ENCODE measurements at places on chromosomes 2 and 18. TPM values are rescaled to one million over a fixed set of nuclear protein-coding genes. Genes with fewer than 3 reads are reported as not detected.

The TMEM200C gene
- 1.3 TPM for total RNA-seq

The RESP18 gene
- total RNA-seq = not detected

The LRP1B gene
- 0.06 TPM for total RNA-seq

DNA sequence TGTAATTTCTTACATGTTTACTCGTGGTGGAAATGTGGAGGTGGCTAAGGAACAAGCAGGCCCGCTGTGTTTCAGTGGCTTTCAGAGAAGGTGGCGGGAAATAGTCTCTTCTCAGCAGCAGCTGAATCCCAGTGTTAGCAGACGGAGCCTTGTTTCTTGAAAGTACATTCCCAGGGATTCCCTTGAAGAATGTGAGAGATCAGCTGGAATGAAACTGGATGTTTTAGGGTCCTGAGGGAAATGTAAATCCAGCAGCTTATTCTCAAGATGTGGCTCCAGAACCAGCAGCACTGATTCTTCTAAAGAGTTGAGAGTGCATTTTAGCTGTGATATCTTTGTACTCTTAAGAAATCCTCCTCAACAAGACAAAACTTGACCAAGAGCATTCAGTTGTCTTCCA is 59.1 kb downstream of the CDC42EP3 start:
- H3K36me3 ChIP-seq = no peaks in the 10 kb centered on the region
- no peak overlapping the region for H3K27ac ChIP-seq
- H3K4me3 ChIP-seq = no peak overlapping the region
- no peak for DNase-seq
- no peaks in the 10 kb centered on the region for H3K4me1 ChIP-seq

- no peak for DNase-seq
- no peaks in the 10 kb centered on the region for H3K27me3 ChIP-seq
- H3K4me1 ChIP-seq = no peaks in the 10 kb centered on the region
- no peak overlapping the region for H3K4me3 ChIP-seq
- H3K27ac ChIP-seq = no peak overlapping the region
- H3K36me3 ChIP-seq = no peaks in the 10 kb centered on the region
Measured at GRCh38 chr18:23824240-23824639, 135.0 kb downstream of the LAMA3 start.

DNA sequence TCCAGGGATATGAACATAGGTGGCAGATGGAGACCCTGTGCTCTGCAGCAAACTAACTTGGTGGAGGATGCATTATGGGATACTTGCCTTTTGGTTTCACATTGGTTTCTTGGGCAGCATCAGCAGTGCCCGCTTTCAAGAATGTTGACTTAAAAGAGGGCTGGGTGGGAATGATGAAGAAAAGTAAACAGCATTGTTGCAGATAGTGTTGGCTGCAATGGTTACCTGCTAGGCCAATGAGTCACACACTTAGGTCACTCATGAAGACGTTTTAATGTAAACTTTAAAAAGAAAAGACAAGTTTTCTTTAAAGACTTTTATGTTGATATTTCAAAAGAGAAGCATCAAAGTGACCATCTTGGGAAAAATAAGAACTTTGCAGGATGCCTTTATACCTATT is 26.1 kb upstream of the FAM237A start:
- H3K27me3 ChIP-seq = no peaks in the 10 kb centered on the region
- no peak for DNase-seq
- no peak overlapping the region for H3K27ac ChIP-seq
- no peaks in the 10 kb centered on the region for H3K36me3 ChIP-seq

DNA sequence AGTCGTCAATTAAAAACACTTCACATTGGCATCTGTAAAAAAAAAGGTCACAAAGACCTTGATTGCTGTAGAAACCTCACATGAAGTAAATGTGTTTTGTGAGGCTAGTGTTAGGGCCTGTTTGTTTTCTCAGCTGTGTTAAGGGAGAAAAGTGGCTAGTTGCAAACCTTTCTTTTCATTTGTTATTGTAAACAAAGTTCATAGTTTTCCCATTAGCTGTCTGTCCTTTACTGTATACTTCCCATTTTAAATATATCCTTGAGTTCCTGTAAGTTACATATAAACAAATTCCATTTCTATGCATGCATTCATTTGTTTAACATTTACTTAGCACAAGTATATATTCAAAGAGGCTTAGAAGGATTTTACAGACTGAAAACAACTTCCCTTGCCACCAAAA is 1250.2 kb downstream of the LRP1B start:
- no peak overlapping the region for H3K27ac ChIP-seq
- no peaks in the 10 kb centered on the region for H3K4me1 ChIP-seq
- H3K36me3 ChIP-seq = no peaks in the 10 kb centered on the region
- no peaks in the 10 kb centered on the region for H3K27me3 ChIP-seq
- H3K4me3 ChIP-seq = no peak overlapping the region
- DNase-seq = no peak

- H3K4me3 ChIP-seq = no peak overlapping the region
- H3K27ac ChIP-seq = no peak overlapping the region
- no peak for DNase-seq
- H3K27me3 ChIP-seq = no peaks in the 10 kb centered on the region
Measured at GRCh38 chr2:234462218-234462992, 34.5 kb downstream of the ARL4C start.

- H3K27ac ChIP-seq = no peak overlapping the region
- H3K27me3 ChIP-seq = no peaks in the 10 kb centered on the region
- H3K4me3 ChIP-seq = no peak overlapping the region
- no peak for DNase-seq
Measured at GRCh38 chr2:99496021-99496420, 6.2 kb upstream of the REV1 start.

DNA sequence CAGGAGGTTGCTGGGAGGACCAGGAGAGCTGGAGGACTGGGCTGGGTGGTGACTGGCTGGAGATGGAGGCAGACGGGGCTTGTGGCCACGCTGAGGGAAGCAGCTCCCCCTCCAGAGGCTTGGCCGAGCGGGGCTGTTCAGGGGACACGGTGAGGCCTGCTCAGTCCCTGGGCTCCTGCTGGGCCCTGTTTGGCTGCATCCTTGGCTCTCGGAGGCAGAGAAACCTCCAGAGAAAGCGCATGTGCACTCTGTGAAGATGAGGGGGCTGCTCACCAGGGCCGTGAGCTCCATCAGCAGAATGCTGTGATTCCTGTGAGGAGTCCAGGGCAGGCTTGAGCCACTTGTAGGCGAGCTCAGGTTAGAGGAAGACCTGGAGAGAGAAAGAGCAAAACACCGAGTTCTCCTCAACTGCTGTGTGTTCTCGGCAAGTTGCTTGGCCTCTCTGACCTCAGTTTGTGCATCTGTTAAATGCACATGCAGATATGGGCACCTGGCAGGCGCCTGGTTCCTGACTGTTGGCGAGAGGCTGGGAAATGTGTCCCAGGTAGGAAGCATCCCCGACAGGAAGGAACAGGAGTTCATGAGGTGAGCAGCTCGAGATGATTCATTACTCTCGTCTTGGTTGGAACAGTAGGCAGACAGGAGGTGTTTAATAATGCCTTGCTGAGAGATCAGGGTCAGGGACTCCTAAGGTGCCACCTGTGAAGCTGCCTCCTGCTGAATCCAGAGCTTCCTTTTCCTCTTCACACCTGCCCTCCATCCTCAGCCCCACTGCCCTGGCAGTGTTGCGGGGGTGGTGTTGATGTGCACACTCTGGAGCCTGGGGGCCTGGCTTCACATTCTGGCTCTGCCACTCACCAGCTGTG is 941 bp downstream of the ZAP70 start:
- no peak for DNase-seq
- no peaks in the 10 kb centered on the region for H3K4me1 ChIP-seq
- no peaks in the 10 kb centered on the region for H3K27me3 ChIP-seq
- no peak overlapping the region for H3K27ac ChIP-seq
- peak overlapping the region; percentile 4 for H3K4me3 ChIP-seq

DNA sequence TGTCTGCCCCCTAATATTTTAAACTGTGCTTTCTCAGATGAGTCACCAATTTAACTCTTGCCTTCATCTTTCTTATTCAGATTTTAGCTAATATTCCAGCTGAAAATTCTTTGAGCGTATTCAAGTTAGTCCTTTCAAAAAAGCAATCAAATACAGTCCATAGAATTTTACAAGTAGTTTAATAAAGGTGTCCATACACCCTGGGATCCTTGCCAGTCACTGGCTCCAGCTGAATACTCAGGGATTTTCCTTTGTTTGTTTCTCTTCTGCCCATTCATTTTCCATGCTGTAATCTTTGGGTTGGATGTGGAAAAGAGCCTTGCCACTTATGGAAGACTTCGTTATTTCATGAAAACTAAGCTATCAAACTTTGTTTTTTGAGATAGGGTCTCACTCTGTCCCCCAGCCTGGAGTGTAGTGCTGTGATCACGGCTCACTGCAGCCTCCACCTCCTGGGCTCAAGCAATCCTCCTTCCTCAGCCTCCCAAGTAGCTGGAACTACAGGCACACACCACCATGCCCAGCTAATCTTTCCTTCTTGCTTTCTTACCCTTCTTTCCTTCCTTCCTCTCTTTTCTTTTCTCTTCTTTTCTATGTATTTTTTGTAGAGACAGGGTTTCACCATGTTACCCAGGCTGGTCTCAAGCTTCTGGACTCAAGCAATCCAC is 34.0 kb downstream of the VSNL1 start:
- H3K27ac ChIP-seq = no peak overlapping the region
- no peaks in the 10 kb centered on the region for H3K27me3 ChIP-seq
- no peaks in the 10 kb centered on the region for H3K36me3 ChIP-seq
- no peak overlapping the region for H3K4me3 ChIP-seq
- no peak for DNase-seq
- H3K4me1 ChIP-seq = no peaks in the 10 kb centered on the region

GRCh38 chr2:37875403-37875906 is 49.6 kb upstream of the RMDN2 start:
- no peak overlapping the region for H3K27ac ChIP-seq
- no peak overlapping the region for H3K4me3 ChIP-seq
- H3K36me3 ChIP-seq = no peaks in the 10 kb centered on the region
- H3K27me3 ChIP-seq = no peaks in the 10 kb centered on the region
- H3K4me1 ChIP-seq = no peaks in the 10 kb centered on the region

- no peaks in the 10 kb centered on the region for H3K4me1 ChIP-seq
- H3K36me3 ChIP-seq = peaks cover 33% of the 10 kb centered on the region
- H3K27me3 ChIP-seq = no peaks in the 10 kb centered on the region
- no peak overlapping the region for H3K27ac ChIP-seq
- DNase-seq = no peak
- no peak overlapping the region for H3K4me3 ChIP-seq
Measured at GRCh38 chr2:86750240-86750839, 30.2 kb downstream of the RMND5A start.
